ENCODE measurements at places on chromosomes 6 and 20.

DNA sequence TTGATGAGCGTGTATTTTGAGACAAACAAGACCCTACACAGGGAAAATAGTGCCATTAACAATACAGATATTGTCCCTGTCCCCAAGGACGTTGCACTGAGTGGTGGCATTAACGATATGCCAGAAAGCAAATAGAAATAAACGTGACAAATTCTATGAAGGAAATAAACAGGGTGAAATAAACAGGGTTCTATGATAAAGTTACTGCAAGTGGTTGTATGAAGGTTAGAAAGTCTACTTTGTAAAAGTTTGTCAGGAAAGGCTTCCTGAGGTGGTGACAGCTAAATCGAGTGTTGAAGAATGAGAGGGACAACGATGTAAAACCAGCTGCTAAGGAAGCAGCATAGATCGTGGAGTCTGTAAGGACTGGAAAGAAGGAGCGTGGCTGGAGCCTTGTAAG lies 380.2 kb downstream of the LAMA2 start:
- no peak for DNase-seq

DNA sequence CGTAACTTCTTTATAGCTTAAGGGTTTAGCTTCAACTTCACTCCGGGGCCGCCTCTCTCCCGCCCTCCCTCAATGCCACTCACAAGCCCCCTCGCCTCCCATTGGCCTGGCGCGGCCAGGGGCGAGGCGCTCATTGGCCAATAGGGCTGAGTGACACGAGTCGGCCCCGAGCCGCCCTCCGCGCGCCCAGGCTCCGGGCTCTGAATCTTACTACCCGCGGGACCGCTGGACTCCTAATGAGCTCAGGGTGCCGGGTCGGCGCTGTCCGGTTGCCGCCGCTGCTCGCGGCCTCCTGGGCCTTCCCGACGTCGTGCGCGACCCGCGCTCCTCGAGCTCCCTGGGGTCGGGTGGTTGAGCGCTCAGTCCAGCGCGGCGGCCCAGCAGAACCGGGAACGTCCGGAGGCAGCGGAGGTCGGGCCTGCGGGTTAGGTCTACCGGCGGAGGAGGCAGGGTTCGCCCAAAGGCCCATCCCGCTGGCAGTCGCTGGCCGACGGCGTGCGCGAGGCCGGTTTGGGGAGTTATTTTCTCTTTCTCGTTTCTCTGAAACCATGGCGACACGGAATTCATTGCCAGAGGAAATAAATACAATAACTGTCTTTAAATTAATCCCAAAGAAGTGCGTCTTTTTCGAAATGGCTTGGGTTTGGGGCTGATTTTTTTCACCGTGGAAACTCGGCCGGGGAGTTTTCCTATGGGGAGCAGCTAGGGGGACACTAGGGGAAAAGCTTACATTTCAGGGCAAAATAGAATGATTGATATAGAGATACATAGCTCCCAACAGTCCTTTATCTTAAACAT lies at the start of gene SIM1:
TSS of gene SIM1 (minus strand) at position 19 of the 798 bp plus-strand sequence. CDS start 1,453 bp downstream, outside the sequence.
- DNase-seq: no peak

DNA sequence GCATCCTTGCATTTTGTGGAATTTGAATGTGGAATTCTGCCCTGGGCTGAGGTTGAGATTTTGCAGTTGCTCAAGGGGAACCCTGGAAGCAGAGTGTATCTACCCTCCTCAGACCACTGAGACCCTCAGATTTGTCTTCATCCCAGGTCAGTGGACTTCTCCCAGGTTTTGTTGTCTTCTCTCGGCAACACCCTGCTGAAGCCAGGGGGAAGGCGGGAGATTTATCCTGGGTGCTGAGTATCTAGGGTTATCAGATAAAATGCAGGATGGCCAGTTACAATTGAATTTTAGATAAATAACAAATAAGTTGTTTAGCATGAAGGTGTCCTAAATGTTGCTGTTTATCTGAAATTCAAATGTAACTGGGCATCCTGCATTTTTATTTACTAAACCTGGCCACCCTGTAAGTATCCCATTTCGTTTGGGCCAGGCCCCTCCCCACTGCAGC lies 43.0 kb downstream of the FGD2 start:
- DNase-seq: no peak

DNA sequence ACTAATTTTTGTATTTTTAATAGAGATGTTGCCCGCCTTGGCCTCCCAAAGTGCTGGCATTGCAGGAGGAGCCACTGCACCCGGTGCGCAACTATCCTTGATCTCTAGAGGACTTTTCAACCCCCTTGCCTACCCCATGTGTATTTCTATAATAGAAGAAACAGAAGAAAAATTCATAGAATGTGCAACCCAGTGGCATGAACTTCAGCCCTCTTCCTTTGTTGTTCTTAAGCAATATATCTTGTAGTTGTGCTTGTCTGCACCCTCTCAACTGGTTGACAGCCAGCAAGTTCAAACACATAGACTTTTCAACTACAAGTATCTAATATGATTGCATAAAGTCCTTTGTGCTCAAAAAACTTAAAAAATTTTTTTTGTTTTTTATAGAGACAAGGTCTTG lies 72.3 kb upstream of the NCOA3 start:
- no peak for DNase-seq

DNA sequence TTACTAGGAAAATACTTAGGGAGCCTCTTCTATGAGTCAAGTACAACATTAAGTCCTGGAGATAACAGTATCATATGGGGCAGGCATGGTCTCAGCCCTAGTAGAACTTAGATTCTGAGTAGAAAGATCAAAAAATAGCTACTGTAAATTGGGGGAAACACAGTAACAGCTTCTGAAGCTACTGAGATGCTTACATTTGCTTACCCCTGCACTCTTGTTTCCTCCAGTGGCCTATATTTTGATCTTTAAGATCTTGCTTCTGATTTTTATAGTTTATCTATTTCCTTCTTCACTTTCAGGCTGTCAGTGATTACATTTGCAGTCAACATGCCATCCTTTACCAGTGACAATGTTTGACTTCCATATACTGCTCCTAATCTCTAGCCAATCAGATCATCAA lies 35.3 kb downstream of the HIVEP2 start:
- no peak for DNase-seq

All from KBM-7 (cell line).